Astrocyte of the spinal cord (primary cell): ENCODE measurements at places on chromosomes 6 and 20.

- peak; percentile 47 for DNase-seq
Observed at GRCh38 chr6:110708295-110708950, 106.8 kb downstream of the CDK19 start.

DNA sequence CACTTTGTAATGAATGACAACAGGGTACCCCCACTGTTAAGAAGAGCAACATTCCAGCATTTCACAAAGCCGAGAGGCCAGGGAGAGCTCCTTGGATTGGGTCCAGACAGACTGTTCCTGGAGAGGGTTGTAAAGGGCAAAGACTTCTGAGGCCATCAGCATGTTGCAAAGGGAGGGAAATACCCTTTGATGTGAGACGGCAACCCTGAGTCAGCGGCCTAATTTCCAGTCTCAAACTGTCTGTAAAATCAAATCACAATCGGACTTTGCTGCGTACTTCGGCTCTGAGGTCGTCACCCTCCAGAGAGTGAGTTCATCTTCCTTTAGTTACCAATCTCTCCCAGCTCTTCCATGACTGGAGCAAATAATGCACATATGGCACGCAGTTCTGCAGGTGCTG is 101.0 kb upstream of the DTNBP1 start:
- peak; percentile 62 for DNase-seq

DNA sequence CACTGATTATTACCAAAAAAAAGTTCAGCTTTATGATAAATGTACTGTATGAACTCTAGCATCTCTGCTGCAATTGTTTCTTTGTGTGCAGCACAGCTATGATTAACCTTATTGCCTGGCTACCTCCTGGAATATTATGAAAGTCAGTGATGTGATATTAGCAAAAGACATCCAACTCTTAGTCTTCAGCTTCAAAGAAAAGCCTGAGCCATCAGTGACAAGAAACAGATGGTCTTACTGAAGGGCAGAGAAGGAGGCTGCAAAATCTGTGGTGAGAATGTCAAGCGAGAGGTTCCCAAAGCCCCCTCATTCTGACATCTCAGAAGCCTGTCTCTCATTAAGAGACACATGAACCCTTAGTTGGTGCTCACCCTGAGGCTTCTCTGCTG is 89.4 kb upstream of the TNFAIP3 start:
- DNase-seq = no peak

DNA sequence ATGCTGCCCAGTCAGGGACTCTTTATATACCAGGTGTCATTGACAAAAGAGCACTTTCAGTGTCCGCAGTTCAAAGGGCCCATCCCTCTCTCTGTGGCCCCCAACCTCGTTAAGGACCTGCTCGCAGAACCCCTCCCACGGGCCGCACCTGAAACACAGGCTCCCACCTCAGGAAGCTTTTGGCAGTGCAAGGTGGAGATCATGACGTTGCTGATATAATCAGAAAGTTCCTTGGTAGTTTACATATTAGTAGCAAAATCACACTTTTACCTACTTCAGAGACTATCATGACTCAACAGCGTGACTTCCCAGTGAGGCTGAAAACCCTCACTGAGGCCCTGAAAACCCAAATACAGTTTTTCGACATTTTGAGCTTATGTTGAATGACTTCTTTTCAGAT is 4.1 kb downstream of the TTLL2 start:
- DNase-seq = no peak

DNA sequence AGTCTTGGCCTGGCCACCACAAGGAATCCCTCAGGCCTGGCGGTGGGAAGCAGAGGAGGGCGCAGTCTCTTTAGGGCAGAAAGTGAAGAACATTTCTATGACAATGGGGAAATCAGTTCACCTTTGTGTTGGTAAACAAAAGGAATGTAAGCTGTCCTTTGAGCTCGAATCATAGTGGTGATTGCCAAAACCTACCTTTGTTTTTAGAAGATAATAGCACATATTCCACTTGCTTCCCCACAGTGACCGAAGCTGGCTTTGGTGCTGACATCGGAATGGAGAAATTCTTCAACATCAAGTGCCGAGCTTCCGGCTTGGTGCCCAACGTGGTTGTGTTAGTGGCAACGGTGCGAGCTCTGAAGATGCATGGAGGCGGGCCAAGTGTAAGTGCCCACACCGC is 144.1 kb downstream of the MTHFD1L start:
- DNase-seq = no peak

GRCh38 chr6:100311707-100312251 is 152.9 kb downstream of the SIM1 start:
- DNase-seq = no peak

DNA sequence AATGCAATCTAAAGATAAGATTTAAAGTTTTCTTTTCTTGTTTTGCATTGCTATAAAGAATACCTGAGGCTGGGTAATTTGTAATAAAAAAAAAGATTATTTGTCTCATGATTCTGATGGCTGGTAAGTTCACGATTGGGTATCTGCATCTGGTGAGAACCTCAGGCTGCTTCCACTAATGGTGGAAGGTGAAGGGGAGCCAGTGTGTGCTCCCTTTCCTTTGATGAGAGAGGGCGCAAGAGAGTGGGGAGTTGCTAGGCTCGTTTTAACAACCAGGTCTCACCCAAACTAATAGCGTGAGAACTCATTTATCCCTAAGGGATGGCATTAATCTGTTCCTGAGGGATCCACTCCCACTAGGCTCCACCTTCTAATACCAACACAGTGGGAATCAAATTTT is 353.2 kb downstream of the BTBD3 start:
- DNase-seq = no peak

- no peak for DNase-seq
Observed at GRCh38 chr20:34549291-34549928, 9.1 kb upstream of the MAP1LC3A start.

- no peak for DNase-seq
Observed at GRCh38 chr6:40956936-40957335, 82.1 kb downstream of the UNC5CL start.

DNA sequence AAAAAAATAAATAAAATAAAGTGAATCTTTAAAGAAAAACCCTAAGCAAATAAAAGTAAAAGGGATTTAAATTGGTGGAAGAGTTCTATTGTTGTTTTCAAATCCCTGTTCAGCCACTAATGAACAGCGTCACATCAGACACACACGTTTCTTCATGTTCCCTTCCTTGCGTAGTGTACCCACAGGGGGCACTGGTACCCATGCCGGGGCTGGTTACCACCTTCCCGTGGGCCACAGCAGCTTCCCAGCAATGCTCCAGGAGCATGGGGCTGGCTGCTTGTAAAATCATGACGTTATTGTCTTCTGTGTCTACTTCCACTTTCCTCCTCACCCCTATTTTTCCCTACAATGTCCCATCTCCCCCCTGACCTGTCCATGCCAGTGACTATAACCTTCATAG is 988.7 kb downstream of the KIF16B start:
- no peak for DNase-seq

DNA sequence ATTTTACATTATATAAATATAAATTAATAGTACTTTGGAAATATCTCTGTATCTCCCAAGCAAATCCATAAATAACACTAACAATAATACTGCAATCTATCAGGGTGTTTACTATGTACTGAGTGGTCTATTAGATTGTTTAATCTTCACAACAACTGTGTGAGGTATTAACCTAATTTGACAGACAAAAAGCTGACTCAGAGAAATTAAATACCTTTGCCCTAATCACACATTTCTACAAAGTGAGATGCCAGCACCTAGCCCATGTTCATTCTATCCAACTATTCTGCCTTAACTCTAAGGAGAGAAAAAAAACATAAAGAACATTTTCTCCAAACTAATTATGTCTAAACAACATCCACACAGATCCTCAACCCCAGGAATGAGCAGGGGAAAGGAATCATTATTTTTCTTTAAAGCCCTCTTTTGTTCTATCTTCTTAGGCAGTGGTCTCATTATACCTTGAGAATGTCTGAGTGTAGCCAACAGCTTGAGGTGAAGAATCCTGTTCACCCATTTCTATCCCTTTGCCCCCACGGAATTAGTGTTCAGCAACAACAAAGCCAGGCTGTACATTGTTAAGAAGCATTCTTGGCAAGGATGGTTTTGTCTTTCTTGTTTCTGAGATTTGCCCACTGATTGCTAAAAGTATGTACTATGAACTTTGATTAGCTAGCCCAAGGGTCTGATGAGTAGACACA is 42.7 kb downstream of the PRL start:
- no peak for DNase-seq

DNA sequence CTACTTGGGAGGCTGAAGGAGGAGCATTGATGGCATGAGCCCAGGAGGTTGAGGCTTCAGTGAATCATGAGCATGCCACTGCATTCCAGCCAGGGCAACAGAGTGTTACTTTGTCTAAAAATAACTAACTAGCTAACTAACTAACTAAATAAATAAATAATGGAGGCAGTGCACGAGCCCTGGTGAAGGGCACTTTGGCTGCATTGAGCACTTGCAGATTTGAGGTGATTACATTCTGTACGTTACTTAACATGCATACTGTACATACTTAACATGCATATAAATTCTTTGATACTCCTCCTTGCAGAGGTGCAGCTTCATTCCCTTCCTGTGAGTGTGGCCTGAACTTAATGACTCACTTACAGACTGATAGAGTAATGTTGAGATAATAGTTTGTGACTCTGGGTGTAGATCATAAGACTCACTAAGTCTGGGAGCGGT is 10.7 kb downstream of the HLA-A start:
- DNase-seq = no peak
